NCI-H524 (cell line): ENCODE measurements at places on chromosomes 5 and 9.

DNA sequence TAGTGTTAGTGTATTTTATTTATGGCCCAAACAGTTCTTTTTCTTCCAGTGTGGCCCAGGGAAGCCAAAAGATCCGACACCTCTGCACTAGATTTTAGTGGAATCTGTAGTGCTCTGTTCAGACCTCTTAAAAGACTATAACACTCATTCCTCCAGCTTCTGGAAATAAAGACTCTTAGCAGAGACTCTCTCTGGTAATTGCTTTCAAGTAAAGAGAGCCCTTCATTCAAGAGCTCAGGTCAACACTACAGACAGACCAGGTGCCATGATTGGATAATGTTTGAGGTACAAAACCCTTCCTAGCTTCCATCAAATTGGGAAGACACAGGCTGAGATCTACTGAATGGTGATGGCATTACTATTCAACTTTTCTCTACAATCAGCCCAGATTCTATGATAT lies 255.8 kb downstream of the PRDM9 start:
- DNase-seq, result peak; percentile 54

- peak; percentile 62 for DNase-seq
Observed at GRCh38 chr5:76818844-76819831, at the start of gene F2RL1. F2RL1 (plus strand) TSS chr5:76819030; CDS start chr5:76819183, 153 bp downstream.

DNA sequence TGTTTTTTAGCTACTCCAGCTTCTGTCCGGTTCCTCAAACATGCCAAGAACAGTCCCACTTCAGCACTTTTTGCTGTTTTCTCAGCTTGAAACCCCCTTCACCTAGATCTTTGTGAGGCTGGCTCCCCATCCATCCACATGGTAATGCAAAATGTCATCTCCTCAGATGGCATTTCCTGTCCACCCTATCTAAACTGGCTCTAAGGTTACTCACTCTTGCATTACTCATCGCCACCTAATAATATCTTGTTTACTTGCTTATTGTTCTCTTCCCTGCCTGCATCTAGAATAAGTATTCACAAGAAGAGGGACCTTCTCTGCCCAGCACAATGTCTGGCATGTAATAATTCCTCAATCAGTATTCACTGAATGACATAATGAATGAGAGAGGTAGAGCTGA lies 220.1 kb downstream of the FAM114A2 start:
- no peak for DNase-seq

- DNase-seq, result no peak
Observed at GRCh38 chr9:95283673-95284072, 33.8 kb downstream of the FANCC start.

- no peak for DNase-seq
Observed at GRCh38 chr5:134086943-134087305, 27.6 kb upstream of the TCF7 start.

- DNase-seq, result no peak
Observed at GRCh38 chr9:426976-427375, 212.3 kb downstream of the DOCK8 start.

DNA sequence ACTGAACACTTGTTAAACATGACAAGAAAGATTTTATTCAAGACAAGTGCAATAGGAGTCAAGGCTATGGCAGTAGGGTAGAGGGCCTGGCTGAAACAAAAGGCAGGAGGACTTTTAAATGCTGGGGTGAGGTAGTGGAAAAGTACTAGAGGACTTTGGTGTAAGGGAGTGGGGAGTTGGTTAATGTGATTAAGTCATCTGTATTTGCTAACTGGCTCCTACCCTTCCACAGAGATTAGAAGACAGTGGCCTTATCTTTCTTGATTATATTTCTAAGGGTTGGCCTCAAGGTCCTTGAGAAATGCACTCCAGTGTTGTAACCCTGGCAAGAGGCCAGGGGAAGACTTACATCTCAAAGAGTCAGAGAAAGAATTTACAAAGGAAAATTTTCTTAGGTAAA lies 160.2 kb upstream of the FTMT start:
- DNase-seq, result no peak

DNA sequence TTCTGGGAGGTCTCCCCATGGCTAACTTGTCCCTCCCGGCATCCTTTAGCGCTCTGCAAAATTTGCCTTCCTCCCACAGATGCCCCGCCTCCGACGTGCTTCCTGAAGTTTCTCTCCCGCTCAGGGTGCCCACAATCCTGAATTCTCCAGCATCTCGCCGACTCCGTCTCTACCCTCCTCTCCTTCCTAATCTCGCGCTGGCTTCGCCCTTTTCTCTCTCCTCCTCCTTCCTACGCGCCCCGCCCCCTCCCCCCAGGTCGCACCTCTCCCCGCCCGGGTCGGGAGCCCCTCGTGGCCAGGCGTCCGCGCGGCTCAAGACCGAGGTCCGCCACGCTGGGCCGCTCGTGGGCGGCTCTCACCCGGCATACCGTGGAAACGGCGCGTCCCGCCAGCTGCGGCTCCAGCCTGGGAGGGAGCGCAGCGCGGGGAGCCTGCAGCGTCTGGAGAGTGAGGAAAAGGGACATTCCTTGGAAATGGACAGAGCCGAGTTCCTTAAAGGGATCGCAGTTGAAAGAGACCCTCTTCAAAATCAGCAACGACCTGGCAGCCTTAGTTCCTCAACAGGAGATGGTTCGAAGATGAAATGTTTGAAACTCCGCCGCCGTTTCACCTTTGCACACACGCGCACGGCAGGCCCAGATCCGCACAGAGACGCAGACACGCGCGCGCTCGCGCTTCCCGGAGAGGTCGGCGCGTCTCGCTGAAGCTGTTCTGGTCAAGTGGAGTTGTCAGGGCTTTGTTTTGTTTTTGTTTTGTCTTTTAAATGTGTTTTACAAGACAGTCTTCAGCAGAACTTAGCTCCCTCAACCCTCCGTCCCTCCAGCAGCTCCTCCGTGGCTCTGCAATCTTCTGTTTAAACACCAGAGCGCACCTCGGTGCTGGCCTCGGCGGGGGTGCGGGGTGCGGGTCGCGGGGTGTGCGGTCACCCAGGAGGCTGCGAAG lies 5.0 kb upstream of the IRX2 start:
- DNase-seq, result peak; percentile 62

- DNase-seq, result no peak
Observed at GRCh38 chr9:125137200-125137599, 6.1 kb downstream of the SCAI start.

- DNase-seq, result peak; percentile 93
Observed at GRCh38 chr9:24035816-24036215, 209.8 kb upstream of the ELAVL2 start.

DNA sequence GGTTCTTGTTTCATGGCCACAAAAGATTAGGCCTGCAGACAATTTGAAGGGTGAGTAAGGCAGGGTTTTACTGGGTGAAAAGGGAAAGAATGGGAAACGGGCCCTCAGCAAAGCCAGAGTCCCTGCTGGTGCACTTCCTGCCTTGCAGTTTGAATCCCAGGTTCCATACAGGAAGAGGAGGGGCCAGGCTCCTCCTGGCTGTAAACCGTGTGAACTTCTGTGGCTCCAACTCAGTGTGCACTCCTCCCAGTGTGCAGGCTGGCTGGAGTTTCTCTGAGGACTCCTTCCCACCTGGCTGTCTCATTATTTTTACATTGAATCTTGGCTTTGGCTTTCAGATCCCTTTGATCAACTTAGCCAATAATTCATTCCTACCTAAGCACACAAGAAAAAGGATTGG lies 367.1 kb upstream of the KLF4 start:
- DNase-seq, result no peak

GRCh38 chr9:133006731-133007352 lies 24.0 kb upstream of the GTF3C5 start:
- no peak for DNase-seq

- DNase-seq, result no peak
Observed at GRCh38 chr5:158203261-158203660, 344.3 kb upstream of the CLINT1 start.

GRCh38 chr5:177511181-177511580 lies 1.6 kb upstream of the DOK3 start:
- DNase-seq, result no peak

DNA sequence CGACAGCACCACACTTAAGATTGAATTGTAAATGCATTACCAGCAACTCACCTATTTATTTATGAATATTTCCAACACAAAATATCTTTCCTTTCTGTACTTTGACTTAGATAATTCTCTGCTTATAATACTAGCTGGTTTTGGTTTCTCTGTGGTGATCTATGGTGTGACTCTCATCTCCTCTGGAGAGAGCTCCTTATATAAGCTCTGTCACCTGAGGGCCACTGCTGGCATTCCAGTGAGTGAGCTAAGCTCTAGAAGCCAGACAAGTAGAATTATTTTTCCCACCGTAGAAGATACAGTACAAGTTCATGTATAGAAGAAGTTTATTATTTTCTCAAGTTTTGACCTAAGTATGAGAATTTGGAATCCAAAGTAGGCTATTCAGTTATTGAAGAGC lies 111.5 kb downstream of the CDC42SE2 start:
- DNase-seq, result no peak

GRCh38 chr9:116490321-116490720 lies 196.8 kb upstream of the TRIM32 start:
- no peak for DNase-seq

DNA sequence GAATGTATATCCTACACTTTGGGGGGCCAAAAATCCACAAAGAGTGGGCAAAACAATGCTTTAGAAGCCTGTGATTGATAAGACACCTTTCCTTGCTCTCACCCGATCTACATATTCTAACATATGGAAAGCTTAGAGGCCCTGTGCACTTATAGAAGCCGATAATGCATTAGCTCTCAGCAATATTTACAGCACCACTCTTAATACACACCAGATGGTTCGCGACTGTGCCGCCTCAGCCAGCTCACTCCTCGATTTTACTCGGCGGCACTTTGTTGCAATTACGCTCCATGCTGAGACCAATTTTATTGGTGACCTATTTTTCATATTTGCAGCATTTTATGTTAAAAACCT lies 18.8 kb downstream of the NR2F1 start:
- peak; percentile 70 for DNase-seq

DNA sequence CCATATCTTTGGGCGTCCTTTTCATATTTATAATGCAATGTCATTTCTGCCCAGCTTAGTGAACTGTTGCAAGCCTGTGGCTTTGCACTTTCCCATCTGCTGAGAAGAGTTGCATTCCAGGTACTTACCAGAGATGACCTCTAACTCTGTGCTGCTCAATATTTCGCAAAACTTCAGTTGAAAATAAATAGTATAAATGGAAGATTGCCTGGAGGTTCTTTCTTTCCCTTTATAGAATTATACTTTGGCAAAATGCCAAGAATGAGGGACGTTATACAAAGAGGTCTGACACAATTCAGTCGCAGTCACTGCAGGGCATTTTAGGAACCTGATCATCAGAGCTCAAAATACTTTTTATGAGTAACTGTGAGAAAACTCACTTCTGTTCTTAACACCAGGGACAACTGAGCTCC lies 18.9 kb upstream of the VLDLR start:
- DNase-seq, result no peak

DNA sequence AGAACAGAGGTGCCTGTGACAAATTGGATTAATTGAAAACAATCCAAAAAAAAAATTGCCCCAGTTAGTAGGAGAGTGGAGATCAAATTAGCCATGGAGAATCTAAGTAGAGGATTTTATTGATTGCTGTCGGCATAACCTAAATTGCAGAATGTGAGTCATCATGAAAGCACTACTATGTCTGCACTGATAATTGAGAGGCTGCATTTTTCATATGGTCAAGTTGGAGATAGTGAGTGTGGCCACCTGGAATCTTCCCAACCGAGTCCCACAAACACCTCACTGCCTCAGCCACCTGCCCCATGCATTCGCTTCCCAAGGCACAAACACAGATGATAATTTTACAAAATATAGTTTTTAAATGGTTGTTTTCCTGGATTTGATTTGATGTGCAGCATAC lies 123.7 kb downstream of the NTRK2 start:
- no peak for DNase-seq

DNA sequence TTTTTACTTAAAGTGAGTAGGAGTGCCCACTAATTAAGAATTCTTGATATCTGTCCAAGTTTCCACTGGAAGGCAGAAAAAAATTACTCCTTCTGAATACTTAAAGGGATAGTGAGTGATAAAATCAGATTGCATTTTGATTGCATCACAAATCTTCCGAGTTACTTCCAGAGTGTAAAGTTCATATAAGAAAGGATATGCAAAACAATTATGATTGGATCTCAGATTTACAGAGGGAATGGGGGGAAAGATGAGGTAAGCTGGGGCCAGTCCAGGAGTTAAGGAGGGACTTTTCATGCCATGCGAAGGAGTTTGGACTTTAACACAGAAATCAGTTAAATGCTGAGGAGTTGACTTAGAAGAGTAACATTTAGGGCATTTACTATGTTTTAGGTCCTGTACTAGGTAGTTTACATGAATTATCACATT lies 9.3 kb upstream of the RNF145 start:
- no peak for DNase-seq

DNA sequence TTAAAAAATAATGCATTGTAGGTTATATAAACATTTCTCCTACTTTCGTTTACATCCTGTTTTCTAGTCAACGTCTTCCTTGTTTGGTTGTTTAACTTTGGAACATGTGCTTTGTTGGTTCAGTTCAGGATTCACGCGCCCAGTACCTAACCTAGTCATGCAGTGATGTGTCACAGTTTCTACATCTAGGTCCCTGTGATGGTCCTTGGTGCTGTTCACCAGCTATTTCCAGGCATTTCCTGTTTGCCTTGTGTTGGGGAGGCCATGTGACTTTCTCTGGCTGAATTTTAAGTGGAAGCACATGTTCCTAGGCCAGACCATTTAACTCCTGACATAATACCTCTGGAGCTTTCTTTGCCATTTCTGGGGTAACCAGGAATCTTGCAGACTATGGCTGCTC lies 292.3 kb downstream of the SMARCA2 start:
- DNase-seq, result no peak

DNA sequence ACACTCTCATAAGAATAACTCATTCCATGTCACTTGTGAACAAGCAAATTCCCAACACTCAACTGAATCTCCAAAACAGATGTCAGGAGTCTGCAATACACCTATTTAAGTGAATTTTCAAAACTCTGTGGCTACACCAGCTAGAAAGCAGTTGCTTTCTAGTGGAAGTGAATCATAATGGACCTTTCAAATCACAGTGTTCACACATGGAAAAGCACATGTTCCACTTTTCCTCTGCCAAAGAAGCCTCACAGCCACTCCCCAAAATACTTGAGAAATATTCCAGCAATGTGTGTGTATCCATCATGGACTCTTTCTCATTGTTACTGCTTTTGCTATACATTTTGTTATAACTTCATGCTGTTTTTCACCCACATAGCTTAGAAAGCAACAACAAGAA lies 17.4 kb downstream of the MARCHF3 start:
- no peak for DNase-seq

- DNase-seq, result no peak
Observed at GRCh38 chr5:92353107-92354030, 970.3 kb upstream of the ARRDC3 start.

GRCh38 chr5:121988488-121988887 lies 26.7 kb downstream of the SRFBP1 start:
- DNase-seq, result no peak

DNA sequence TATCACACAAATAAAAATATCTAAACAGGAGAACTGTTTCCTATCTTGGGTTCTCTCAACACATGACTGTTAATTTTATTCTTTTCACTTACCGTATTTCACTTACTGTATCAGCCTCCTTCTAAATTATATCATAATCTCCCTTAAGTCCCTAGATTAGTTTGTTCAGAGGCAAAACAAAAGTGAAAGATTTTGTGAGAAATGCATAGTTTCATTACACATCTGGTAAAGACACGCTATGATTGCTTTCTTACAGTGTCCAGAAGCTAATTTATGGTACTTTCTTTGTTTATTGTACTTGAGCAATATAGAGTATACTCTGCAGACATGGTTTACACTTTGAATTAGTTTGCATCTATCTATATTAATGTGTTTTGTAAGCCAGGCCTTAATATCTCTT lies 159.7 kb upstream of the TLX3 start:
- DNase-seq, result no peak

- no peak for DNase-seq
Observed at GRCh38 chr9:5851445-5851844, 18.5 kb upstream of the ERMP1 start.
